Uterine smooth muscle cell (primary cell): ENCODE measurements at places on chromosomes 3 and 15. TPM values are rescaled to one million over a fixed set of nuclear protein-coding genes. Genes with fewer than 3 reads are reported as not detected.

The STRA6 gene
- 3.9 and 4.5 TPM in 2 replicates for total RNA-seq

The ADGRG7 gene
- 1.1 and 49.1 TPM in 2 replicates for total RNA-seq

The HCLS1 gene
- total RNA-seq, result 2.1 and 2.5 TPM in 2 replicates

The CTXN2 gene
- not detected in 2 replicates for total RNA-seq

The KLHDC8B gene
- total RNA-seq, result 16.9 and 21.5 TPM in 2 replicates

The TMEM158 gene
- 277 and 375 TPM in 2 replicates for total RNA-seq

The DAZL gene
- total RNA-seq, result not detected in 2 replicates

The TMEM266 gene
- total RNA-seq, result not detected in 2 replicates

The SLC22A14 gene
- under 0.01 TPM in 1 of 2 replicates, not detected in the other for total RNA-seq

The SSR3 gene
- total RNA-seq, result 604 and 630 TPM in 2 replicates

The FAM107A gene
- under 0.01 TPM in 1 of 2 replicates, not detected in the other for total RNA-seq

The TYRO3 gene
- total RNA-seq, result 11.0 and 14.4 TPM in 2 replicates

The ZNF385D gene
- total RNA-seq, result 0.66 and 0.75 TPM in 2 replicates

The ST8SIA2 gene
- under 0.01 TPM in 1 of 2 replicates, not detected in the other for total RNA-seq
